Fibroblast of skin of scalp (primary cell): ENCODE measurements at places on chromosomes 2 and 18.
A peak's percentile ranks its signal among the peaks of the same experiment; 100 is the strongest.

GRCh38 chr2:208265371-208265800, 669 bp upstream of the PIKFYVE start:
- DNase-seq: peak; percentile 39

DNA sequence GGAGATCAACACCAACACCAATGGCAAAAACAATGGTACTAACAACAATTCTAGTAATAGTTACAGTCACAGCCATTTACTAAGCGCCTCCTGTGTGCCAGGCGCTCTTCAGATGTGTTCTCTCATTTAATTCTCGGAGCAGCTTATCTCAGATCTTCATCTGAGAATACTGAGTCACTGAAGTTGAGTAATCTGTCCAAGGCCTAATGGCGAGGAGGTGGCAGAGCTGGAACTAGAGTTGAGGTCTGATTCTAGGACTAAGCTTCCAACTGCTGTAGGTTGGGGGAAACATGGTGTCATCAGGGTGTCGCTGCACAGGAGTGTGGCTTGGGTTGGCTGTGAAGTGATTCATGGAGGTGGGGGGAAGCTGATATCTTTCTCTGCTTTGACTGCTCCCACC, 156.1 kb downstream of the DYSF start:
- no peak for DNase-seq

- DNase-seq: peak; percentile 72
These were observed 11.2 kb downstream of the ANKAR start for GRCh38 chr2:189685540-189686229.

DNA sequence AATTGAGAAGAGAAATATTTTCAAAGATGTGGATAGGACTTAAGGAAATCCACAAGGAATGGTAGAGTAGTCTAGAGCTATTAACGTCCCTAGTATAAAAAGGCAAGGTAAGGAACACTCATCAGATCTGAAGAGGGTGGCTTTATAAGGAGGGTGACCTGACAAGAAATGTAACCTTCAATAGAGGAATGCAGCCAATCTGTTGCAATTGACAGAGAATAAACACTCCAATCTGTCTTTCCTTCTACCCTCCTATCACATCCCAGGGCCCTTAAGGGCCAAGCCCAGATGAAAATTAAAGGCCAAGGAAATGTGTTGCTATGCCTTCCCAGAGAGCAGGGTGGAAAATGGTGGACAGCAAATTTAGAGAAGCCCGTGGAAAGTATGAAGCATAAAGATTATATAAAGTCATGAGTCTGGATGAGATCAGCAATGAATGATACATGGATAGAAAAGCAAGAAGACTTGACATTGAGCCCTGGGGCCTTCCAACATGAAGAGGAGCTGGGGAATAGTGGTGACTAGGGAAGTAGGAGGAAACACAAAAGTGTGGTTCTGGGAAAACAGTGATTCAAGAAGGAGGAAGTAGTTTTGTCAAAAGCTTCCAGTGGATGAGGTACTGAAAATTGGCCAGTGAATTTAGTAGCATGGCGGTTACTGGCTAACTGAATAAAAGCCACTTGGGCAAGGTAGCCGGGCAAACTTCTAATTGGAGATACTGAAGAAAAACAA, 270.6 kb upstream of the TANK start:
- DNase-seq: no peak

- no peak for DNase-seq
These were observed 103.0 kb upstream of the TMEM200C start for GRCh38 chr18:5998166-5998881.

- DNase-seq: no peak
These were observed 195.0 kb downstream of the CCDC102B start for GRCh38 chr18:68992719-68993482.

DNA sequence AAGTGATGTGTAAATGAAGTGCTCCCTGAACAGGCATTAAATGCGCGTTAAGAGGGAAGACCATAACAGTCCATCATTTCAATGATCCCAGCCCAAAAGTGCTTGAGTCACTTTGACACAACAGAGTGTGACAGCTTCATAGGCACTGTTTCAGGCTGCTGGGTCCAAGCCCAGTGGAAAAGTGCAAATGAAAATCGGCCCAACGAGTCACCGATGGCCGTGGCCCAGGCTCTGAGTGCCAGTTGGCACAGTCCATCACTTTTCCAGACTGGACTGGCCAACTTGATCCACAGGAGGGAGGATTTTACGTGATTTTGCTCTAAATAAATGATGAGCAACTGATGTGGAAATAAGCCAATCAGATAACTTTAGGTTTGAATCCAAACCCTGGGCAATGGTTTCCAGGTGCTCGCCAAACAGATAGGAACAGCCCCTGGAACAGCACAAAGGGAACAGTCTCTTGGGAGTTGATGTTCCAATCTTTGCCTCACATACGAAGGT, 114.0 kb downstream of the SP3 start:
- DNase-seq: no peak

DNA sequence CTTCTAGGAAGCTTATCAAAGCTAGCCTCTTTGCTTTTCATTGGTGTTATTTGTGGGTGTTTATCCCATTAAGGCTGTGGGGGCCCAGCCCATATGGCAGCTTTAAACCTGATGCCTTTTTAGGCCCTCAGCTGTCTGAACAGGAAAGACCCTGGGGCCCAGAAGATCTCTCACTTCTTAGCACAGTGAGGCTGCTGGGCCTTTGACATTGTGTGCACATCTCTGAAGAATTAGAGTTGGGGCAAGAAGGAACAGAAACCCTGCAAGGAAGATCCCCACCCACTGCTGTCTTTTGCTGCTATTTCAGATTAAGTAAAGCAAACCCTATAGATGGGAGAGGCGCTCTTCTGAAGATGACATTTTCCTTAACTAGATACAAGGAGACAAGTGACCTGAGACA, 250.0 kb downstream of the SMAD2 start:
- no peak for DNase-seq

- DNase-seq: no peak
These were observed 293.4 kb downstream of the XIRP2 start for GRCh38 chr2:167181688-167182087.

DNA sequence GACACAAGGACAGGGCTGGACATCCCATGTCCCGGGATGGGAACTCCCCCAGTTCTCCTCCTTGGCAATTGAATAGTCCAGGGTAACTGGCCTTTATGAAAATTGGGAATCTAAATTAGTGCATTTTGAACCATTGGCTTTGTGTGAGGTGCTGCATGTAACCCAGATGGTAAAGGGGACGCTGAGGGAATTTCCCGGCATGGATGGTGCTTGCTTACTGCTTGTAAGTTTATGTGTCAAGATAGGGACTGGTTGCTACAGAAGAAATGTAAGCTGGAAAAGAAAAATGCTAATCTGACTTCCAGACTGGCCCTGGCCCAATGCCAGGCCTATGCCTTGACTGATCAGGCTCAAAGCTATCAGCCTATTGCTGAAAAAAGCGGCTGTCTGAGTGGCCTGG, 1096.7 kb upstream of the DDX18 start:
- DNase-seq: no peak

DNA sequence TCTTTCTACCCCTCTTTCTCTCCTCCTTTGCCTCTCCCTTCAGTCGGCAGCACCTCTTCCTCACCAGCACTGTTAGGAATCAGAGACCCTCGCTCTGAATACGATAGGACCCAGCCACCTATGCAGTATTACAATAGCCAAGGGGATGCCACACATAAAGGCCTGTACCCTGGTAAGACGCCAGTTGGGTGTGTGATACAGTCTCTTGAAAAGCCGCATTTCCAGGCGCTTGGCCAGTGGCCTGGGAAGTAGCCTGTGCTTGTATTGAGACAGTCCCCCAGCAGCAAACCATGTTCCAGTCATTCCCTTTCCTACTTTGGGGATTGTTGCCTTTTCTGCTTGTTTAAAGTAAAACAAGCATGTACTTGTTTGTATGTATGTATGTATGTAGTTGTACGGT, 118.4 kb upstream of the DAPL1 start:
- no peak for DNase-seq

DNA sequence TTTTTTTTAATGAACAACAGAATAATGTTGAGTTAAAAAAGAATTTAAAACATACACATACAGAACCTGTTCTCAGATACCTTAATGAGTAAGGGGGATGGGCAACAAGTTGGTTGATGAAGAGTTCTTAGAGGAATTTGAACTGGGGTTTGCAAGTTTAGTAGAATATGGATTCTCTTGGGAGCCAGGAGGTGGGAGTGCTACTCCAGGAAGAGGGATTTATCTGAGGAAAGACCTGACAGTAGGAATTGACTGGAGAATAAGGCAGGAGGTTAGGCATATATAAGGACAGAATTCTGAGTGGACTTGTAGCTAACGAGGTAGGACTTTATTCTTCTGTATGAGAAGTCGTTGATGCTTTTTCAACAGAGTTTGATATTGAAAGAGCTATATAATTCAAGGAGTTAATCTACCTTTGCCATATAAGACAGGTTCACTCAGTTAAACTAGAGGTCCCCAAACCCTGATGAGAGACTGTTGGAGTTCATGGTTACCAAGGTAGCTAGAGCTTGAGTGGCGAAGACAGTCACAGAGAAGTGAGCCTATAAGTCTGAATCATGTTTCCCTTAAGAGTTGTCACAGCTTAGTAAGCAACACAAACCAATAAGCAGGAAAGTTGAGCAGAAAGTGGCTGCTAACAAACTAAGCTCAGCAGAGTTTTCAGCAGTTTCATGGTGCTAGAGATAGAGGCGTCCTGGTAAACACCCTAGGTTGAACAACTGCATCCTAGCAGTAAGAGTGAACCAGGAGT, 88.2 kb downstream of the NCOA1 start:
- no peak for DNase-seq

DNA sequence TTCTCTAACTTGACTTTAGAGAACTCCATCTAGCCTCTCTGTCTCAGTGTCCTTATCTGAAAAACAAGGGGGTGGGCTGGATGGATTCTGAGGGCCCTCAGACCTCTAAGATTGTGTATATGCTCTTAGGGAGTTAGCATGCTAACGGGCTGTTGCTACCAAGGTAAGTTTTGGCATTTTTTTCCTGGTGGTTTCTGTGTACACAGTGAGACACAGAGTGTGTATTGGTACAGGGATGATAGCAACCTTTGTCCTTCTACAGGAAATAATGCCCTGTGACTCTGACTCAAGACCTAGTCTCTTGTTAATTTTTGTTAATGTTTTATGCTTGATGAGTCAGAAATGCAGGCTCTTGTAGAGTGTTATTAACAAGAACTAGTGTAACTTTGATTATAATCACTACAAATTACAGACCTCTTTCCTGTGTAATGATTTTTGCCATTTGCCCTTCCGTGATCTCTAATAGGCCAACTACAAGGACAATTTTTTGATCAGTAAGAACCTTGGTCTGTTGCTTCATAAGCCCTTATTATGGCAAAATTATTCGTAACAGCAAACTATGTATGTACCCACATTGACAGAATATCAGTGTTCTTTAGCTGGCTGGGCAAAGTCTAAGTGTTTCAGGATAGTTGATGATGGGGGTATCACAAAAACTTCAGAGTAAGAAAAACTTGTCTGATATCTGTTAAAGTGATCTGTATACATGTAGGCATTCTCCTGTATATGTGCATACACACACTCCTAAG, 89.7 kb downstream of the SPTBN1 start:
- no peak for DNase-seq

DNA sequence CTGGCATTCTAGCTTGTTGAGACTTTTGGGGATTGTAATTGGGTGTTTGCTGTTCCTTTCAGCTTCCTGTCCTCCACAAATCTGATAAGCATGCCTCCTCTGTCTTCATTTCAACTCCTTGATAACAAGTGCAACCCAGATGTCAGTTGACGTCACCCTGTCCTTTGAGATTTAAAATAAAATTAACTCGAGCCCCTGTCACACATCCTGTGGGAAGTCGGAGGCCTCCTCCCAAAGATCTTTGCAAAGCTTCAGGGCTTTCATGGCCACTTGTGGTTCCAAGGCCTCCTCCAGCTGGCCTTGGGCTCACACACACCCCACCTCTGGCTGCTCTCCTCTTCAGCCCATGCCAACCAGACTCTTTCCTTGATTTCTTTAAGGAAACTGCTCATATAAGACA, 69.9 kb upstream of the ITGA6 start:
- DNase-seq: no peak

GRCh38 chr2:55163941-55164390, 68.1 kb downstream of the CLHC1 start:
- DNase-seq: no peak

DNA sequence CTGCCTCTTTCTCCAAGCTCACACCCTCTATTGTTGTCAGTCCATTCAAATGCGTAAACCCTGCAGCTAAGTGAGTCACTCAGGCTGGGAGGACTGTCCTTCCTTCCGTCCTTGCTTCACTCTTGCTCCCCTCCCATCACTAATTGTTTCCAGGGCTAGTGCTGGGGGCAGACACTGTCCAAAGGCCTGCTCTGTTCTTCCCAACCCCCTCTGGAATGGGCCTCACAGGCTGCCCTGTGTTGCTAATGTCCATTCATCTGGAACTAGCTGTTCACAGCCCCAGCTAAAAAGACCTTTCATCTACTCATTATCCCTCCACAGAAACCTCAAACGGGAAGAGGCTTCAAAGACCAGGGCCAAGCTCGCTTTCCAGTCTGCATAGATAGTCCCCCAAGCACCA, 31.9 kb upstream of the NRP2 start:
- peak; percentile 82 for DNase-seq

DNA sequence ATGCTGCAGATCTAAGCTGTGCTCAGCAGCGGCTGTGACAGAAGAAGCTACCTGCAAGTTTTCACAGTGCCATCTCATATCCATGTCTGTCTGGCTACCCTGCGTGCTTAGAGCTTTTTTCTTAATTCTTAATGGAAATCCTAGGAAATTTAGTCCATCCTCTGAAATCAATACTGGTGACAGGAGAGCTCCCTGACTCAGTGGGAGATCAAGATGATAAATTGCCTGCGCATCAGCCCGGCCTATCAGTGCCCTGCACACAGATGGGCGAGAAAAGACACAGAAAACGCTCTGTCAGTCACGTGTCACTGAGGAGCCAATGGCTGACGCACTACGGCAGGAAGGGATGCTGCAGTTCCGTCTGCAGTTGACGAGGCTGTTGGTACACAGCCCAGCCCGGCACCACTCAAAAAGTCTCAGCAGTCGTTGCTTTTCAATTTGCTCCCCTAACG, 819.6 kb upstream of the FSHR start:
- DNase-seq: peak; percentile 83

GRCh38 chr18:12029786-12030584, 48.7 kb downstream of the IMPA2 start:
- DNase-seq: no peak

- DNase-seq: no peak
These were observed 410.9 kb upstream of the CYRIA start for GRCh38 chr2:17076533-17076932.

DNA sequence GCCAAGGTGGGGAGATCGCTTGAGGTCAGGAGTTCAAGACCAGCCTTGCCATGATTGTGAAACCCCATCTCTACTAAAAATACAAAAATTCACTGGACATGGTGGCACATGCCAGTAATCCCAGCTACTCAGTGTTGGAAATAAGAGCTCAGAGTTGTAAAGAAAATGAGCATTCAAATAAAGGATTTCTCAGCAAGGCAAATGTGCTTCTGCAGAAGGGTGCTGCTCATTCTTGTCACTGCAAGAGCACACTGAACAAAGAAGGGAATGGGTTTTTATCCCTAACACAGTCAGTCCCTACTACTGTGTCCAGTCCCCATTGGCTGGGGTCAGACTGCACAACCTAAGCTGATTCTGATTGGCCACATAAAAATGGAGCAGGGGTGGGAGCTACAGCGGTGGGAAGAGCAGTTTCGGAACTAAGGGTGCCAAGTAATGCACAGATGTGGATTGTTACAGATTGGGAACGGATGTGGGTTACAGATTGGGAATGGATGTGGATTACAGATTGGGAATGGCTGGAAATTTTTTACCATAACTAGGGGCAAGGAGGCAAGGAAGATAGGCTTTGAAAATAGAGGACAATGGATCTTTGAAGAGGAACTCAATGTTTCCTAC, 31.1 kb upstream of the TRAPPC8 start:
- DNase-seq: no peak
